Activated T-helper 1 cell treated with Interleukin-2 at 50 U/mL for 16 hours (primary cell): ENCODE measurements at places on chromosomes 13 and 19.
A peak's percentile ranks its signal among the peaks of the same experiment; 100 is the strongest.

GRCh38 chr19:18646535-18647370 lies 9.9 kb downstream of the KLHL26 start:
- no peak for DNase-seq

DNA sequence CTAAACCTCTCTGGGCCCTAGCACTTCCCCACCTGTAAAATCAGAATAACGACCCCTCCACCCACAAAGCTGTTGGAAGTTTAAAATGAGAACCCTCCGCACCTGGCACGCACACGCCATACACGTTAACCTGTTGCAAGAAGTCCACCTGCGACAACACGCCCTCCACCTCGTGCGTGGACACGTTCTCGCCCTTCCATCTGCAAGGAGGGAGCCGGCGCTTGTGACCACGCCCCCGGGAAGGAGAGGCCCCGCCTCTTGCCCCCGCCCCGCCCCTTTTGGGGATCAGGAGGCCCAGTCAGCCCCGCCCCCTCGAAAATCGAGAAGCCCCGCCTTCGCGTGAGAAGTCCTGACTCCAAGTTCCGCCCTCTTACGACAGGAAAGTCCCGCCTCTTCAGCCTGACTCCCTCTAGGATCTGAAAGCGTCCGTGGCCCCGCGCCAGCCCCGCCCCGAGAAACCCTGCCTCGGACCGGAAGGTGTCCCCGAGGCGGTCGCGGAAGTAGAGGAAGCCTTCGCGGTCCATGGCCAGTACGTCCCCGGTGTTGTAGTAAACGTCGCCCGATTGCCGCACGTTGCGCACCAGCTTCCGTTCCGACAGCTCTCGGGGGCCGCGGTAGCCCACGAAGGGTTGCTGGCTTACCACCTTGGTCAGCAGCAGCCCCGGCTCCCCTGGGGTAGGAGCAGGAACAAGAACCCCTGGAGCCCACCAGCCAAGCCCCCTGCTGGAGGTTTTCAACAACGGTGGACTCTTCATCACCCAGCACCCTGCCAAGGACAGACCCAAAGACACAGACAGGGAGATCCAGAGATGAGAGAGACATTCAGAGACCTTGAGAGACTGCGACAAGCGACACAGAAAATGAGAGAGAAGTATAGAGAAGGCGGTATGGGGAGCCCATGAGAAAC lies 12.5 kb downstream of the SLC27A5 start:
- peak; percentile 82 for DNase-seq

- DNase-seq = no peak
Measured at GRCh38 chr13:110676595-110677587, 29.0 kb downstream of the CARS2 start.

DNA sequence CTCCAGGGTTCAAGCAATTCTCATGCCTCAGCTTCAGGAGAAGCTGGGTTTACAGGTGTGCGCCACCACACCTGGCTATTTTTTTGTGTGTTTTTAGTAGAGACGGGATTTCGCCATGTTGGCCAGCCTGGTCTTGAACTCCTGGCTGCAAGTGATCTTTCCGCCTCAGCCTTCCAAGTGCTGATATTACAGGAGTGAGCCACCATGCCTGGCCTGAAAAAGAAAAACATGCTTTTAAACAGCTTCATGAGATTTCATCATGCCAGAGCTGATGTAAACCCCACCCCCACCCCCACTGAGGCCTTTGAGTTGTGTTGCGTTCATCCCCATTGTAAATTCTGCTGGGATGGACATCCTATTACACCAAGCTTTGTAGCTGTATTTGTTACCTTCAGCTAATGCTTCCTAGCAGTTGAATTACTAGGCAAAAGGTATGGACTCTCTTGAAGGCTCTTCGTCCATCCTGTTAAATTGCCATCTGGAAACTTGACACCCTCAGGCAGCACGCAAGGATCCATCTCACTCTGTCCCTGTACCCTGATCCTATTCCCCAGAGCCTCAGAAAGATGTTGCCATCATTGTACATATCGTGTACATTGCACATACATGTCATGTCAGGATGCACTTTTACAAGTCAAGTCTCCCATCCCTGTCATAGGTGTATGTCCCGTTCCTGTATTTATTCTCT lies 47.3 kb downstream of the NFIX start:
- DNase-seq = no peak

- DNase-seq = no peak
Measured at GRCh38 chr13:33169273-33169980, 116.1 kb downstream of the STARD13 start.

DNA sequence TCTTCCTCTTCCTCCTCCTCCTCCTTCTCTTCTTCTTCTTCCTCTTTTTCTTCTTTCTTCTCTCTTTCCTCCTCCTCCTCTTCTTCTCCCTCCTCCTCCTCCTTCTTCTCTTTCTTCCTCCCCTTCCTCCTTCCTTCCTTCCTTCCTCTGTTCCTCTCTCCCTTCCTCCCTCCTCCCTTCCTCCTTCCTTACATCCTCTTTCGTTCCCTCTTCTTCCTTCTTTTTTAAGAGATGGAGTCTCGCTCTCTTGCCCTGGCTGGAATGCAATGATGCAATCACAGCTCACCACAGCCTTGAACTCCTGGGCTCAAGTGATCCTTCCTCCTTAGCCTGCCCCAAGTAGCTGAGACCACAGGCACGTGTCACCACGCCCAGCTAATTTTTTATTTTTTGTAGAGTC lies 13.2 kb downstream of the EHD2 start:
- no peak for DNase-seq

- DNase-seq = no peak
Measured at GRCh38 chr19:43465468-43466120, at the start of gene LYPD3. Gene LYPD3, minus strand, starts transcription at chr19:43465608. Its CDS starts 37 bp downstream, at chr19:43465571.

GRCh38 chr19:31491242-31491641 lies 142.0 kb upstream of the TSHZ3 start:
- no peak for DNase-seq

DNA sequence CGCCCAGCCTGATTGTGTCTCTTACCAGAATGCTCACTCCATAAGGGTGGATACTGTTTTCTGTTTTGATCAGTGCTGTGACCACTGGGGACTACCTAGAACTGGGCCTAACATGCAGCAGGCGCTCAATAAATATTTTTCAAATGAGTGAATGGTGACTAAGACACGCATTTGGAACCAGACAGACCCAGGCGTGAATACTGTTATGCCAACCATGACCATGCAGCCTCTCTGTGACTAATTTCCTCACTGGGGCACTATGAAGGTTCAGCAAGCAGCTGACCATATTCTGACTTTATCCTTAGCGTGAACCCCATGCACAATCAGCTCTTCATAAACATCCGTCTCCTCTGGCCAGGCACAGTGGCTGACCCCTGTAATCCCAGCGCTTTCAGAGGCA lies 13.0 kb upstream of the SPC24 start:
- no peak for DNase-seq

GRCh38 chr13:98411617-98412265 lies 165.2 kb downstream of the STK24 start:
- DNase-seq = no peak

GRCh38 chr19:51211833-51212232 lies 13.0 kb upstream of the CD33 start:
- no peak for DNase-seq

DNA sequence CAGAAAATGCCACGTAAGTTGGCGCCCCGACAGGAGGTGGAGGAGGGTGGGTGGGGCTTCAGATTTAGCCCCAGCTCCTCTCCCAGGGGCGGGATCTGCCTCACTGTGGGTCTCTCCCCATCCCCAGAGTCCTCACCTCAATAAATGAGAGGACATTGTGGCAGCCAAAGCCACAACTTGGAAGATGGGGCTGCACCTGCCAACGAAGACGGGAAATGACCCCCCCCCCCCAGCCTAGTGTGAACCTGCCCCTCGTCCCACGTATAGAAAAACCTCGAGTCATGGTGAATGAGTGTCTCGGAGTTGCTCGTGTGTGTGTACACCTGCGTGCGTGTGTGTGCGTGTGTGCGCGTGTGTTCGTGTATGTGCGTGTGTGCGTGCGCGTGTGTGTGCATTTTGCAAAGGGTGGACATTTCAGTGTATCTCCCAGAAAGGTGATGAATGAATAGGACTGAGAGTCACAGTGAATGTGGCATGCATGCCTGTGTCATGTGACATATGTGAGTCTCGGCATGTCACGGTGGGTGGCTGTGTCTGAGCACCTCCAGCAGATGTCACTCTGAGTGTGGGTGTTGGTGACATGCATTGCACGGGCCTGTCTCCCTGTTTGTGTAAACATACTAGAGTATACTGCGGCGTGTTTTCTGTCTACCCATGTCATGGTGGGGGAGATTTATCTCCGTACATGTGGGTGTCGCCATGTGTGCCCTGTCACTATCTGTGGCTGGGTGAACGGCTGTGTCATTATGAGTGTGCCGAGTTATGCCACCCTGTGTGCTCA lies 1.5 kb upstream of the TRAPPC5 start:
- DNase-seq = peak; percentile 49

DNA sequence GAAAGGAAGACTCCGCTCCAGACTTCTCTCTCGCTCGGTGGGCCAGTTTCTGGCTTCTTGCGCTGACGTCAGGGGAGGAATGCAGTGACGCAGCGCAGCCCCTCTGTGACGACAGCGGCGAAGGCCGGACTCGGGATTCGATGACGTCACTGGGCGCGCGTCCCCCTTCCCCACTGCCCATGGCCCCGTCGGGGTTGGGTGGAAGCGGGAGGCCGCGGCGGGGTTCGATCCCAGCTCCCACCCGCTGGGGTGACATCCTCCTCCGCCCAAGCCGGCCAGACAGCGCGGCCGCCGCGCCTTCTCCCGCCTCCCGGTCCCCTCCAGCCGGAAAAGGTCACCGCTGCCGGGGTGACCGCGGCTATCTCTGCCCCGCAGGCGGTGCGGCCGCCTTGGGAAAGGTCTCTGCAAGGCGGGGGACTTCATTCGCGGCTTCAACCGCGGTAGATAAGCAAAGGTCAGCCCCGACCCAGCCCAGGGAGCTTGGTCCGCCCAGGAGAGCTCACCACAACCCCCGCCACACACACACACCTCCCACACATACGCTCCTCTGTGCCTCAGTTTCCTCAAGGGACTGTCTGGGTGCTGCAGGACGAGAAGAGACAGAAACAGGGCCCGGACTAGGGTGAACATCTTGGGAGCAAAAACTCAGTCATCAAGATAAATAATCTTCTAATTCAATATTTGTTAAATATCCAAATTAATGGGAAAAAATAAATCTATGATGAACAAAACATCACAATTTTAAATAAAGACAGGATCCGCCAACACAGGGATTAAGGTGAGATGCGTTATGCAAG lies 844 bp upstream of the RFX1 start:
- DNase-seq = no peak

DNA sequence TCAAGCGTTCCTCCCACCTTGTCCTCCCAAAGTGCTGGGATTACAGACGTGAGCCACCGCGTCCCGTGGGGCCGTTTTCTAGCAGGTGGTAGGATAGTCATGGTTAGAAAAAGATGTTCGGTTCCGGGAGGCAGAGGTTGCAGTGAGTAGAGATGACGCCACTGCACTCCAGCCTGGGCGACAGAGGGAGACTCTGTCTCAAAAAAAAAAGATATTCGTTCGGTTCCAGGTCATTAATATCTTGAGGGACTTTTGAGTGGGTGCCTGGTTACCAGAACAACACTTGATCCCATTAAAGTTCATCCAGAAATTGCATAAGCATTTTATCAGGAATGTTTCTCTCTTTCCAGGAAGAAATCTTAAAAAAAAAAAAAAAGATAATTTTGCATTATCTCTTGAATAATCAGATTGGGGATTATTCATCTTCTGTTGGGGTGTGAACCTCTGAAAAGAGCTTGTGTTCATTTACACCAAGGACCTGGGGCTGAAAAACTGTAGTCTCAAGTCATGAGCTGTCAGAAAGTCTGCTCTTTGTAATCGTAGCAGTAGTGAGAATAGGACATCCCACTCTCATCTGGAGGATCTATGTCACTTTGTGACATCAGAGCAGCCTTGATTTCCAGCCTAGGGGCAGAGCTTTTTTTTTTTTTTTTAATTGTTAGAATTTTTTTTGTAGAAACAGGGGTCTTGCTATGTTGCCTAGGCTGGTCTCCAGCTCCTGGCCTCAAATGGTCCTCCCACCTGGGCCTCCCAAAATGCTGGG lies 1.0 kb upstream of the ETHE1 start:
- DNase-seq = no peak

DNA sequence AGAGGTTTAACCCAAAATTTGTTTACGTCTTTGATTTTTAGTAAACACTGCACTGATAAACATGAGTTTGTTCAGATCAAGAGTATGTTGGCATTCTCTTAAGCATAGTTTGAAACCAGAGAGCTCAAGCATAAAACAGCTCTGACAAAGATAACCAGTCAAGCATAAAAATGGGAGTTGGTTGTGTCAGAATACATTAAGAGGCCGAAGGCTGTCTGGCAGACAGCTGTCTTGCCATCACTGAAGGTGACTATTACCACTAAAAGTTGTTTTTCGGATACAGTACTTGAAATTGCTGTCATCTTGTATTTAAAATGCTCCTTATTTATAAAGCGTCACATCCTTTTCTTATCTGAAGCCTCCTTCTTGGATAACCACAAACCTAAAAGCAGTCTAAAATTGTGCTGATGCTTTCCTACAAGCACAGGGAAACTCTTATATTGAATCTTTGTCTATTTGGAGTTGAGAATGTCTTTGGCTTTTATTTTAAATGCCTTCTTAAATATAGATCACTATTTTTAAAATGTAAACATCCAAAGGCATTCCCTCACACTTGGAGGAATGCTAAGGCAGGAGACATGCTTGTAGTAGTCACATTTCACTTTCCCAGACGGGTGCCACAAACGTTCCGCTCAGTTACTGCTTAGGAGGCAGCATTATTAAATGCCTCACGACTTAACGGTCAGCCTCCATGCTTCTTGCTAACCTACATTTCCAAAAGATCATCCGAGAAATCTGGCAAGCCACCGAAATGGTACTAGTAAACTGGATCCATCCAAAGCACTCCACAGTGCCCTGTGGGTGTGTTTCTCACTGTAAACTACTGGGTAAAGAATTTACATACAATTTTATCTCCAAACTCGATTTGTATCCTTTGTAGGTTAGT lies 1.5 kb downstream of the SMAD9 start:
- DNase-seq = no peak

- DNase-seq = no peak
Measured at GRCh38 chr13:46507981-46508380, 45.0 kb upstream of the LRCH1 start.

GRCh38 chr13:113553511-113554332 lies 30.8 kb upstream of the TFDP1 start:
- DNase-seq = no peak
